ENCODE measurements at places on chromosomes 16 and 17. TPM values are rescaled to one million over a fixed set of nuclear protein-coding genes. Genes with fewer than 3 reads are reported as not detected.

The SLC5A11 gene
- not detected for total RNA-seq

The SPEM1 gene
- not detected for total RNA-seq

The ENPP7 gene
- total RNA-seq = not detected

The NETO2 gene
- 44.5 TPM for total RNA-seq

The BRICD5 gene
- total RNA-seq = 1.1 TPM

The TBC1D3G gene
- not detected for total RNA-seq

The ARHGAP27 gene
- 2.3 TPM for total RNA-seq

The SNF8 gene
- 74.1 TPM for total RNA-seq

The PLLP gene
- 41.9 TPM for total RNA-seq

All from motor neuron (in vitro differentiated cells).